ENCODE measurements at places on chromosomes 12 and 14.

GRCh38 chr12:2169940-2170339 lies 117.2 kb downstream of the CACNA1C start:
- DNase-seq = no peak

DNA sequence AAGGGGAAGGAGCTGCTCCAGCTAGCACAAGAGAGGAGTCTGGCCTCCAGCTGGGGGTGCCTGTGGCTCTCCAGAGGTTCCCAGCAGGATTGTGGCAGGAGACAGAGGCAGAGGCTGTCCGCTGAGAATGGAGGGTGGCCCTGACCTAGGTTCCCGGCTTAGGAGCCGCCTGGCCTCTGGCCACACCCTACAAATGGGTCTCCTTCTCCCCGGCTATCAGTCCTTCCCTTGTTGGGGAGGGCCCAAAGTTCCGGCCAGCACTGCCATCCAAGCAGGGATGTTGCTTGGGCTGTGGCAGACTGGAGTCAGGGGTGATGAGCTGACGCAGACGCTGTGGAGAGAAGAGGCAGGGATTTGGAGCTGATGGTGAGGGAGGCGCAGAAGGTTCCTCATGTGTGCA lies 23.1 kb downstream of the SLC6A12 start:
- DNase-seq = no peak

DNA sequence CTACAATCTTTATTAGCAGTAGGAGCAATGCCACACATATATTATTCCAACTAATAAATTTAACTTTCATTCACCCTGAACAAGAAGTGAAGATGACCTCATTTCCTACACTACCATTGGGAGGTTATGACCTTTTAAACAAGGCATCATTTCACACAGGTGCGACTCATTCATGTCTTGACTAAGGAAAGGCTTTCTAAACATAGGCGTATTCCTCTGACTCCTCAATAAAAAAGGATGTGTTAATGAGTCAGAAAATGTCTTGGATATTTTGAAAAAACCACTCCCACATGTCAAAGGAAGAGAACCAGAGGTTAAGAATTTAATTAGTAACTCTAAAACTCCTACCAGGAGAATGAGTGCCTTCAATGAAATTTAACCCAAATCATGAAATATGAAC lies 115.2 kb downstream of the PRICKLE1 start:
- DNase-seq = no peak

GRCh38 chr12:132075714-132076553 lies 68.2 kb downstream of the DDX51 start:
- DNase-seq = no peak

DNA sequence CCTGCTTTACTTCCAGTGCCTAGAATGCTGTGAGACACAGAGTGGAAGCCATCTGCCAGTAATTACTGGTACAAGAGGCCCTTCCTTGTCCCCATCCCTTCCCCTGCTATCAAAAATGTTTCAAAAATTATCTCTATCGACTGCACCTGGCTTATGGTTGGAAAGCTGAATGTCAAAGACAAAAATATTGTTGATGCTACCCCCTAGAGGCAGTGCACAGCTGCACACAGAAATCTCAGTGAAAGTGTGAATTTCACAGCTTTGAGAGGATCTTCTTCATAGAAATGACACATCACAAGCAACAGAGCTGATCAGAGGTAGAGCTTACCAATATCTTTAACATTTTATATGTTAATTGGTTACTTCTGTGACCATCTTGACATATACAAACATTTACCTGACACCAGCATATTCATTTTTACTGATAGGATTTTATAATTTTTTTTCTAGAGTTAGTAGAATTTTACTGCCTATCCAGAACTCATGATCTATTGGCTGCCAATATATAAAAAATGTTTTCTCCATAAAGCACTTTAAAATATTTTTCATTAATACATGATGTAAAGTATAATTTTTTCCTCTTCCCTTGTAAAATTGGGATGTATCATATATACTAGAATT lies 138.0 kb downstream of the AACS start:
- DNase-seq = no peak

Measured in NCI-H2107 (cell line).